ENCODE measurements at places on chromosomes 6 and 20.

GRCh38 chr6:14804001-14804784 lies 441.7 kb upstream of the JARID2 start:
- no peak for DNase-seq

DNA sequence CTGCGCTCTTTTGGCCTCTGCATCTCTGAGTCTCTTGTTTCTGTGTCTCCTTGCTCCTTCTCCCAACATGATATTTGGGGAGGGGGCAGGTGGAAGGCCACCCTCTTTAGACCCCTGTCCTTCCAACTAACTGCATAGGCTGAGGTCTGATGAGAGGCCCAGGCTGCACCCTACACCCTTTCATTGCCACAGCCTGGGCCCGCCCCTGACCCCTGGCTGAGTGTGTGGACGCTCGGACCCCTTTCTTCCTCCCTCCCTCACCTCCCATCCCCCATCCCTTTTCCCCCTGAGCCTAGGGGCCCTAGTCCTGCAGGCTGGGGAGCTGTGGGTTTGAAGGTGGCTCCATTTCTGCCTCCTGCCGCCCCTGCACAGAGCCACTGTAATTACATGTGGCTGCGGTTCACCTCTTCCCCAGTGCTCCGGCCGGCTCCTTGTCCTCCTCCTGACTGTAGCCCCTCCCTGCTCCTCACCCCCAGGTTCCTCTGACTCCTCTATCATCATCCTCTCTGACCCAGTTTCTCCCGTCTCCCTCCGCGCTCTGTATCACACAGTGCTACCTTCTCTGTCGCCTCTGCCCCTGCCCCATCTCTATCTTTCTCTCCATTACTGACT lies 6.8 kb downstream of the MDFI start:
- DNase-seq: no peak

DNA sequence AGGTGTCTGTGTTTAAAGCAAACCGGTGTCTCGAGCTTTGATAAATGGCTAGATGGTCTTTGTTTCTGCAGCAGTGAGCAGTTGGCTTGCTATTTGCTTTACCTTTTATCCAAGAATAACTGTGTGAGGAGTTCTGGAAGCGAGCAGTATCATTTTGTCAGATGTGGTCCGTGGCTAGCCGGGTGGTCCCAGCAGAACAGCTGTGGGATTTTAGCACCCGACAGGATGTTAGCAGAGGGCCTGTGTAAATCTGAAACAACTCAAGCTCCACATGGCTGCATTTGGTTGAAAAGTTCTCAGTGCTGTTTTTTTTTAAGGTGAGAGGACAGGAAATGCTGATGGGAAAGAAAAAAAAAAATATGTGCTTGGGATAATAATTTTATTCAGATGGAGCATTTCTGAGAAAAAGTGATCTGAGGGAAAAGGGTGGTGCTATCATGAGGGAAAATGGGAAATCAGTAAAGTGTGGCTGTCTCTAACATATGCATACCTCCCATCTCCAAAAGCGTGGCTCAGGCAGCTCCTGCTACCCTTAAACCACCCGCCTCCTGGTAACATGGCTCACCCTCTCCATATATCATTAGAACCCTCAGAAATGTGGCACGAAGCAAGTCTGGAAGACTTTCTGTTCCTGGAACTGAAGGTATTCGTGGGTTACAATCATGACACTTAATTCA lies 215.4 kb downstream of the TSHZ2 start:
- peak; percentile 62 for DNase-seq

DNA sequence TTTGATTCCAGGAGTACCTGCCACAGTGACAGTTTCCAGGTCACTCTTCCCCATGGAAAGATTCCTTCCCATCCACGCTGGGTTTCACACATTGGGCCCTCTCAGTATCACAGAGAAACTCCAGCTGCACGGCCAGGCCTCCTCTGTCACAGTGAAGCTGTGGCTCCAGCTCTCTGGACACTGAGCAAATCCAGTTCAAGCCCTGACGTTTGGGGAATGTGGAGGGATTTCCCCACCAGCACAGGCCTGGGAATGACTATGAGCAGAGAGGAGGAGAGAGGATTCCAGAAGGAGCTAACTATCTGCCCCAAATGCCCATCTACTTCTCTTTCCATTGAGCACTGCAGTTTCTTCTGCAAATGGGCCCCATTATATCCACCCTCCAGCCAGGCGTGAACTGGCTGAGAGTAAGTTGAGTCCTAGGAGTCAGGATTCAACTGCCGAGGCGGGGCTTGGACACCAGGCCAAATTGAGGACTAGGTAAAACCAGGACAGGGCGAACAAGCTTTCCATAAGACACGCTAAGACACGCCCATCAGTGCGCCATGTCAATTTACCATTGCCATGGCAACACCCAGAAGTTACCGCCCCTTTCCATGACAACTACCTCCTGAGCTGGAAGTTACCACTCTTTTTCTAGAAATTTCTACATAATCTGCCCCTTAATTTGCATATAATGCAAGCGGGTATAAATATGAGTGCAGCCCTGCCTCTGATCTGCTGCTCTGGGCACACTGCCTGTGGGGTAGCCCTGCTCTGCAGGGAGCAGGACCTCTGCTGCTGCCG lies 9.2 kb upstream of the BNIP5 start:
- no peak for DNase-seq

DNA sequence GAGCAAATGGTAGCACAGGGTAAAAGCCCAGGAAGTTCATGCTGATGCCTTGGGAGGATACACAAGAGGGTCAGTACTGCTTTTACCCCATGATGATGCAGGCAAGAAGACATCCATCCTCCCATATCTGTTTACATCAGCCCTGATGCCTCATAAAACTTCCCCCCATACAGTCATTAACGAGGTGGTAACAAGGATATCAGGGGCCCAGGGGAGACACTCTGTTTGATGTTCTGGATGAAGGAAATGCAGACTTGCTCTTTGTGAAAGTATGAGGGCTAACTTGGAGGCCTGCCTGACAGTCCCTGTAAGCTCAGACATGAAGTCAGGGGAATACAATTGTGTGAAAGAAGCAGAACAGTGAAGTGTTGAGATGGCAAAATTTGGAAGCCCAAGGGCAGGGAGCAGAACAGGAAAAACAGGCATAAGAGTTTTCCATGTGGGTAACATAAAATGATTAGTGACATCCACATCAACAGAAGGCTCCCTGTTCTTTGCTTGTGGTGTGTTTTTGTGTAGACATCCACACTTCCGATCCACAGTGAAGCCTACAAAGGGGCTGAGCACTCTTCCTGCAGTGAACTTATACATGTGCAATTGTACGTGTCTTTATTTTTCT lies 813.4 kb downstream of the MAFB start:
- no peak for DNase-seq

DNA sequence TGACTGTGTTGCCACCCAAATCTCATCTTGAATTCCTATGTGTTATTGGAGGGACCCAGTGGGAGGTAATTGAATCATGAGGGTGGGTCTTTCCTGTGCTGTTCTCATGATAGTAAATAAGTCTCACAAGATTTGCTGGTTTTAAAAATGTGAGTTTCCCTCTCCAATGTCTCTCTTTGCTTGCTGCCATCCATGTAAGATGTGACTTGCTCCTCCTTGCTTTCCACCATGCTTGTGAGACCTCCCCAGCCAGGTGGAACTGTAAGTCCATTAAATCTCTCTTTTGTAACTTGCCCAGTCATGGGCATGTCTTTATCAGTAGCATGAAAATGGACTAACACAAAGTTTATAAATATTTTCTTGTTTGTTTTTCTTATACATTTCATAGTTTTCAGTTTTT lies 990.5 kb upstream of the CITED2 start:
- no peak for DNase-seq

DNA sequence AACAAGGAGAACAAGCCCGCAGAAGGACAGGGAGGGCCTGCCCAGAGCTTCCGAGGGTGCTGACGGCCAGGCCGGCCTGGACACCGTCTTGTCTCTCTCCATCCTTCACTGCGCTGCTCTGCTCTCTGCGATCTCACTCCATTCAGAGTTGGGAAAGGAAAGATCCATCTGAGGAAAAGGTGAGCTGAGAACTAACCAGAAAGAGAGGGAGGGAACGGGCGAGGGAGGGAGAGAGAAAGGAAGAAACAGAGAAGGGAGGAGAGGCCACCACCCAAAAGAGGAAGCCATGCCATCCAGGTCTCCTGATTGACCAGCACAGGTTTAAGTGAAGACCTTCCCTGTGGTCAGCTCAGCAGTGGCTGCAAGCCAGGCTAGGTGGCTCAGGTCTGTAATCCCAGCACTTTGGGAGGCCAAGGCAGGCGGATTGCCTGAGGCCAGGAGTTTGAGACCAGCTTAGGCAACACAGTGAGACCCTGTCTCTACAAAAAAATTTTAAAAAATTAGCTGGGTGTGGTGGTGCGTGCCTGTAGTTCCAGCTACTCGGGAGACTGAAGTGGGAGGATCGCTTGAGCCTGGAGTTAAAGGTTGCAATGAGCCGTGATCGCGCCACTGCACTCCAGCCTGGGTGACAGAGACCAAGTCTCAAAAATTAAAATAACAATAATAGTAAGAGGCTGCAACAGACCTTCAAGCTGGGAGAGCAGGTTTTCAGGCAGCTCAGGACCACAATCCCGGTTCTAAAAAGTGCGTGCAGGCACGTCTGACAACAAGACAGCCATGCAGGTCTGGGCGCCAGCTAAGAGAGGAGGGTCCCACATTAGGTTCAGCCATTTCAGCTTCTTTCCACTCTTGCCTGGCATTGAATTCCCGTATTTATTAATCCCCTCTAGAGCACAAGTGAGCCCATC lies 34.2 kb upstream of the DLGAP4 start:
- DNase-seq: no peak

- DNase-seq: no peak
These were observed 60.2 kb downstream of the CTCFL start for GRCh38 chr20:57464642-57465211.

DNA sequence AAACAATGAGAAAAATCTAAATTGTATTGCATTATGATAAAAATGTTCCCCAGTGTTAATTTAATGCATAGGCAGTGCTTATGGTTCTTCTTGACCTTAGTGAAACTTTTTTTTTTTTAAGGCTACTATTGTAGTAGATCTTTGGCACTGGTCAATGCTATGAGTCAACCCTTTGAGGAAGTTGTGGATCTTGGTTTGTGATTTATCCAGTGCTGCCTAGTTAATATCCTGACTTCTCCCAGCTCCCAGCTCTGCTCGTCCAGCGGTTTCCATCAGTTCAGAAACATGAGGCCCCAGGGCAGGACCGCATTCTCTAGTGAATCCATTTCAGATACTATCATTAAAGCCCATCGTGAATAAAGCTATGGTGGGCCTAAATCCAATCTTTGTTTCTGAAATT lies 364.5 kb upstream of the JARID2 start:
- no peak for DNase-seq

GRCh38 chr20:37627060-37627766 lies 66.6 kb upstream of the CTNNBL1 start:
- DNase-seq: peak; percentile 79

- peak; percentile 64 for DNase-seq
These were observed 764 bp downstream of the BAG6 start for GRCh38 chr6:31651602-31652191.

GRCh38 chr6:14711056-14711703 lies 534.7 kb upstream of the JARID2 start:
- no peak for DNase-seq

GRCh38 chr6:17421406-17421805 lies 28.0 kb downstream of the CAP2 start:
- DNase-seq: no peak

DNA sequence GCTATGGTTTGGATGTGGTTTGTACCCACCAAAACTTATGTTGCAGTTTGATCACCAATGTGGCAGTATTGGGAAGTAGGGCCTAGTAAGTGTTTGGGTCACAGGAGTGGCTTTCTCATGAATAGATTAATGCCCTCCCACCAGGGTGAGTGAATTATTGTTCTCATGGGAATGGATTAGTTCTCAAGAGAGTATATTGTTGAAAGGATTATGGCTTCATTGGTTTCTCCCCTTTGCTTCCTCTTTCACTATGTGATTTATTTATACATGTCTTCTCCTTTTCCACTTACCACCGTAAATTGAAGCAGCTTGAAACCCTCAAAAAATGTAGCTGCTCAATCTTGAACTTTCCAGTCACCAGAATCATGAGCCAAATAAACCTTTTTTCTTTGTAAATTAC lies 10.8 kb downstream of the UFL1 start:
- no peak for DNase-seq

- DNase-seq: no peak
These were observed 4.2 kb upstream of the BMP6 start for GRCh38 chr6:7721649-7722048.

GRCh38 chr20:62030834-62031434 lies 34.7 kb downstream of the TAF4 start:
- no peak for DNase-seq

- DNase-seq: no peak
These were observed 3.7 kb upstream of the BEND6 start for GRCh38 chr6:56951049-56951831.

GRCh38 chr20:2299301-2299700 lies 3.5 kb downstream of the TGM3 start:
- no peak for DNase-seq

DNA sequence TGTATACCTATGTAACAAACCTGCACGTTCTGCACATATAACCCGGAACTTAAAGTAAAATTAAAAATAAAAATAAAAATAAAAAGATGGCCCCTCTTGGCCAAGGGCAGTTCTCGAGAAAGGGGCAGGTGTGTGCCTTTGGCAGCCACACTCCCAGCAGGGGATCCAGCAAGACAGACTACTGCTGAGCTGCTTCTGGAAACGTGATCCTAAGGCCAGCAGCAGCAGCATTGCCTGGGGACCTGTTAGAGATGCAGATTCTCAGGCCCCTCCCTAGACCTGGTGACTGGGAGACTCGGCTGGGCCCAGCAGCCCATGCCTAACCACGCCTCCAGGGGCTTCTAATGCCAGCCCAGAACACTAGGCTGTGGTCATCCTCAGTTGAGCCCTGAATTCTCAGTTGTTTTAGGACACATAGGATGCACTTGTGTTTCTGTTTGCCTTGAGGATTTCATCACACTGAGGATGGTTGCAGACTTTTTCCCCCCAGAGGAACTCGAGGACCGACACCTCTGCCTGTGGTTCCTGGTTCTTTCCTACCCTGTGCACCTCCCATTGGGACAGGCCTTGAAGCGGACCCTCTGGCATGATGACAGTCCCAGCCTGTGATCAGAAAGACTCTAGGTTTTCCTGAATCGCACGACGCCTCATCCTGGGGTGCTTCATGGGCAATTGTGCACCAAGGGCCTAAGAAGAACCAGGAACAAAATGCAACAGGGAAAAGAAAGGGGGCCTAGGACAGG lies 105.9 kb downstream of the TOX2 start:
- DNase-seq: no peak

GRCh38 chr6:118761645-118762044 lies 110.3 kb upstream of the CEP85L start:
- no peak for DNase-seq

DNA sequence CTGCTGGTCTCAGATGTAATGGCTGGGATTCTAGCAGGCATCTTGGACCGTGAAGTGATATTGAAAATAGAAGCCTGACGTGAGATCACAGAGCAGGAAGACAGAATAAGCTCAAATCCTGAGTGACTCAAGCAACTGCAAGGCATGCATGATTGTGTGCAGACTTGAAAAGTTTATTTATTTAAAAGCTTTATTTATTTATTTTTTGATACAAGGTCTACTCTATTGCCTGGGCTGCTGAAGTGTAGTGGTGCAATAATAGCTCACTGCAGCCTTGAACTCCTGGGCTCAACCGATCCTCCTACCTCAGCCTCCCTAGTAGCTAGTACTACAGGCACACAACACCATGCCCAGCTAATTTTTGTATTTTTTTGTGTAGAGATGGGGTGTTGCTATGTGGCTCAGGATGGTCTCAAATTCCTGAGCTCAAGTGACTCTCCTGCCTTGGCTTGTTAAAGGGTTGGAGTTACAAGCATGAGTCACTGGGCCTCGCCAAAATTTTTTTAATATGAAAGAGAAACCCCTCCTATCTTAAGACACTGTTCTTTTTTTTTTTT lies 40.1 kb upstream of the RNF144B start:
- DNase-seq: no peak

Data from left renal pelvis (tissue), 4 donors.